Activated naive CD4-positive, alpha-beta T cell treated with anti-CD3 and anti-CD28 coated beads, Interleukin-2, amount 50 U/mL, for 16 hours (primary cell): ENCODE measurements at places on chromosomes 5 and 9.

- DNase-seq = no peak
Observed at GRCh38 chr9:134317400-134317789, 8.9 kb upstream of the RXRA start.

DNA sequence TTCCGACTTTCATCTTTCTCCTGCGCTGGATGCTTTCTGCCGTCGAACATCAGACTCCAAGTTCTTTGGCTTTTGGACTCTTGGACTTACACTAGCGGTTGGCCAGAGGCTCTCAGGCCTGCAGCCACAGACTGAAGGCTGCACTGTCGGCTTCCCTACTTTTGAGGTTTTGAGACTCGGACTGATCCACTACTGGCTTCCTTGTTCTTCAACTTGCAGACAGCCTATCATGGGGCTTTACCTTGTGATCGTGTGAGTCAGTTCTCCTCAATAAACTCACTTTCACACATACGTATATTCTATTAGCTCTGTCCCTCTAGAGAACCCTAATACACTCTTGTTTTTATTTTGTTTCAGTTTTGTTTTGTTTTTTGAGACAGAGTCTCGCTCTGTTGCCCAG, 10.3 kb downstream of the FKBP15 start:
- no peak for DNase-seq

GRCh38 chr5:119276978-119277377, 78.8 kb upstream of the TNFAIP8 start:
- DNase-seq = no peak

DNA sequence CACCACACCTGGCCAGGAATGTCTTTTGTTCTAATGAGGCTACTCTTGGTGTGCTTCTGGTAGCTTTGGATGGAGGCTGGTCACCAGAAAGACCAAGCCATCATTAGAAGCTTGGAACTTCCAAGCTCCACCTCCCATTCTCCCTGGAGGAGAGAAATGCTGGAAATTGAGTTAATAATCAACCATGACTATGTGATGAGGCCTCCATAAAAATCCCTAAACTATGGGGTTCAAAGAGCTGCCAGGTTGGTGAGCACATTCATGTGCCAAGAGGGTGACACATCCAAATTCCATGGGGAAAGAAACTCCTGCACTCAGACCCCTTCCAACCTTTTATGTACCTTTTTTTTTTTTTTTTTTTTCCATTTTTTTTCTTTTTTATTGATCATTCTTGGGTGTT, 105.5 kb upstream of the SPATA31C2 start:
- DNase-seq = no peak

DNA sequence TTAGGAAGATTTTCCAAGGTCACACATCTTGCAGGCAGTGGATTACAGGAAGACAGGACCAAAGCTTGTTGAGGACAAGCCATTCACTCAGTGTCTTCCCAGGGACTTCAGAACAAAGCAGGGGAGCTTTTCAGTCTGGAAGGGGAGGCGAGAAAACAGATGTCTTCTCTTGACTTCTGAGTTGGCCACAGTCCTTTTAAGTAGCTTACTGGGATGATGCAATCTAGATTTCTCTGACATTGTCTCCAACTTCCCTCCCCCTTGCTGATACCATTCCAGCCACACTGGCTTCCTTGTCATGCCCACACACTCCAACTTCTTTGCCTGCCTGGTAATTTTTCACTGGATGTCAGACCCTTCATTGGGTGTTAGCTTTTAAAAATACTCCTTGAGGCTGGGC, 174.2 kb upstream of the TBC1D2 start:
- DNase-seq = no peak

DNA sequence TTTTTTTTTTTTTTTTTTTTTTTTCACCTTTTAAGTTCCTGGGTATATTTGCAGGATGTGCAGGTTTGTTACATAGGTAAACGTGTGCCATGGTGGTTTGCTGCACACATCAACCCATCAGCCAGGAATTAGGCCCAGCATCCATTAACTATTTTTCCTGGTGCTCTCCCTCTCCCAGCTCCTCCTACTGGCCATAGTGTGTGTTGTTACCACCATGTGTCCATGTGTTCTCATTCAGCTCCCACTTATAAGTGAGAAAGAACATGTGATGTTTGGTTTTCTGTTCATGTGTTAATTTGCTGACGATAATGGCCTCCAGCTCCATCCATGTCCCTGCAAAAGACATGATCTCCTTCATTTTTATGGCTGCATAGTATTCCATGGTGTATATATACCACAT, 350.5 kb downstream of the MAN2A1 start:
- no peak for DNase-seq

DNA sequence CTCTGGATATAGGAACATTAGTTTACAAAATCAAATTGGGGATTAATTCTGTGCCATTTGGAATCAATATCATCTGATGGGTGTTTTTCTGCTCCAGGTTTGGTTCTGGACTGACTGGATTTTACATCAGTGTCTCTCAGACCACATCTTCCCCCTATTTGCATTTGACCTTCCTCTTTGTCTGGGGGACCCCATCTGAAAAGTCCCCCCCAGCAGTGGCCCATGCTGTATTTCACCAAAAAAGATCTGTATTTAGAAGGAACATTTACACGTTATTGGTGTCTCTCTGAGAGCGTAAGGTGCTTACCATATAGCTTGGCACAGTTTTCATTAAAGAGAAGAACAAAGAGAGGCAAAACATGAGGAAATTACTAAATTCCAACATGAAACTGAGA, 215.6 kb upstream of the CLINT1 start:
- no peak for DNase-seq

- no peak for DNase-seq
Observed at GRCh38 chr5:114678778-114679177, 316.9 kb downstream of the KCNN2 start.

DNA sequence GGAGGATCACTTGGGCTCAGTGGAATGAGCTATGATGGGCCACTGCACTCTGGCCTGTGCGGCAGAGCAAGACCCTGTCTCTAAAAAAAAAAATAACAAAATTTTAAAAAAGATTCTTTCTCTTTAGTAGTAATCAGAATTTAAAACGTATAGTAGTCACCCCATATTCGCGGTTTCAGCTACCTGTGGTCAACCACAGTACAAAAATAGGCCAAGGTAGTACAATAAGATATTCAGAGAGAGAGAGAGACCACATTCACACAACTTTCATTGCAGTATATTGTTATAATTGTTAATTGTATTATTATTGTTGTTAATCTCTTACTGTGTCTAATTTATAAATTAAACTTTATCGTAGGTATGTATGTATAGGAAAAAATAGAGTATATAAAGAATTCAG, 18.7 kb downstream of the INIP start:
- no peak for DNase-seq

GRCh38 chr5:76990899-76991459, 38.1 kb downstream of the CRHBP start:
- DNase-seq = no peak

GRCh38 chr5:154702477-154702876, 52.7 kb upstream of the LARP1 start:
- no peak for DNase-seq

DNA sequence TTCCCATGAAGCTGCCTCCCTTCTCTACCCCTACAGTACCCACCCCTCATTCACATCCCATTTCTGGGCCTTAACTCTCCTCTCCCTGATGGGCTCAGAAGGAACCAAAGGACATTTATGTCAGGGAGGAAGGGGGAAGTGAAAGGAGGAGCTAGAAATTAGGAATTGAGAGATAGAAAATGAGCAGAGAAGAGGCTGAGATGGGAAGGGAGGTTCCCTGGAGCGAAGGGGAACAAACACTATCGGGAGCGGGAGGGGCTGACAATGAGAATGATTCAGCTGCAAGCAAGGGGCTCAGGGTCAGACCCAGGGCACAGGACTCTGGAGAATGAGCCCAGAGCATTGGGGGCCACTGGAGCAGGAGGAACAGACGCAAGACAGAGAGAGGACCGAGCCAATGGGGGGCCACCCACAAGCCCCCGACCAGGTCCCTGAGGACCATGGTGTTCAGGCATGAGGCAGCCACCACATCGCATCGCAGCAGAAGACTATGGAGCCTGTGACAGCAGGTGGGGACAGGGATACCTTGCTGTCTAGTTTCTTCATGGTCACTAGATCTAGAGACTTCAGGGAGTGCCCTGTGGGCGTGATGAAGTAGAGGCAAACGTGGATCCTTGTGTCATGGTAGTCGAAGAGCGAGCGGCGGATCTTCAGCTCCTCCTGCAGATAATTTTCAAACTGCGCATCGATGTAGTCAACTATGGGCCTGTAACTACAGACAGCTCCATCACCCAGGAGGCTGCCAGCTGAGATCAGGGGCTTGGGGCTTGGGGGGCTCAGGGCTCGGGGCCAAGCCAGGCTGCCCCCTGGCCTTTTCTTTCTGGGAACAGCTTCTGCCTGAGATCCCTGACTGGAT, 13.6 kb downstream of the SEPTIN8 start:
- no peak for DNase-seq

DNA sequence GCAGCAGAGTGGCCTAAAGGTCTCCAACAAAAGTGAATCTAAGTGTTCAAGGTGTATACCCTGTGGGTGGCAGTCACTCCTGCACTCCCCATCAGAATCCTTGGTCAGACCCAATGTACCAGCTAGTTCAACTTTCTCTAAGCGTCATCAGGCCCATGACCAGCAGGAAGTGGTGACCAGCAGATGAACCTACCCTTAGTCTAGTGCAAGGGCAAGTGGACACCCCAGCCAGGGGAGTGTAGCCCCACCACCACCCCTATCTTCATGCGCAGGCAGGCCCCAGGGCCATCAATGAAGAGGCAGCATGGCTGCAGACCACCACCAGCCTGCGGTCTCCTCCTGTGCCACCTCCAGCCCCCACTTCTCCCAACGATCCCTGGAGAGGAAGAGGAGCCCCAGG, 213.1 kb downstream of the AGTPBP1 start:
- DNase-seq = no peak

GRCh38 chr9:37031902-37032301, 2.2 kb downstream of the PAX5 start:
- DNase-seq = no peak
